Inflammatory macrophage (primary cell): ENCODE measurements at places on chromosomes 2 and 18.
A peak's percentile ranks its signal among the peaks of the same experiment; 100 is the strongest.

- peak; percentile 63 for DNase-seq
These were observed 101.9 kb downstream of the FOXI3 start for GRCh38 chr2:88350331-88351248.

GRCh38 chr2:239948100-239948881, 76.9 kb downstream of the NDUFA10 start:
- no peak for DNase-seq

DNA sequence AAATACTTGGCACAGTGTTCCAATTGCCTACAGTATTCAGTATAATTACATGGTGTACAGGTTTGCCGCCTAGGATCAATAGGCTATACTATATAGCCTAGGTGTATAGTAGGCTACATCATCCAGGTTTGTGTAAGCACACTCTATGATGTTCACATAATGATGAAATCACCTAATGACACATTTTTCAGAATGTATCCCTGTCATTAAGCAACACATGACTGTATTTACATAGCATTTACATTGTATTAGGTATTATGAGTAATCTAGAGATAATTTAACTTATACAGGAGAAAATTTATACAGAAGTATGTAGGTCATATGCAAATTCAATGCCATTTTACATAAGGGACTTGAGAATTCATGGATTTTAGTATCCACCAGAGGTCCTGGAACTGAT, 35.4 kb downstream of the SCN7A start:
- DNase-seq = no peak

DNA sequence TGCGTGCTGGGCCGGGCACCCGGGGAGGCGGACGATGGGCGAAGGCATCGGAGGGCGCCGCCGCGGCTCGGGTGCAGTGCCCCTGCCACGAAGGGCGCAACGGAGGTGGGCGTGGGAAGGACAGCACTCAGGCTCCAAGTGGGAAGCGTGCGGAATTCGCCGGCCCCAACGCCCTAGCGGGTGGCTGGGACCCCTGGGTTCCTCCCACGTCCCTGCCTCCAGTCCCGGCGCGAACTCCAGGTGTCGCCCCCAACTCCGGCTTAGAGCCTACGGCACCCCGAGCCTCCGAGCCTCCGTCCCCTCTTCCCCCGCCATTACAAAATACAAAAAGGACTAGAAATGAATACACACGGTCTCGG, 1.3 kb downstream of the CYP27C1 start:
- DNase-seq = no peak

DNA sequence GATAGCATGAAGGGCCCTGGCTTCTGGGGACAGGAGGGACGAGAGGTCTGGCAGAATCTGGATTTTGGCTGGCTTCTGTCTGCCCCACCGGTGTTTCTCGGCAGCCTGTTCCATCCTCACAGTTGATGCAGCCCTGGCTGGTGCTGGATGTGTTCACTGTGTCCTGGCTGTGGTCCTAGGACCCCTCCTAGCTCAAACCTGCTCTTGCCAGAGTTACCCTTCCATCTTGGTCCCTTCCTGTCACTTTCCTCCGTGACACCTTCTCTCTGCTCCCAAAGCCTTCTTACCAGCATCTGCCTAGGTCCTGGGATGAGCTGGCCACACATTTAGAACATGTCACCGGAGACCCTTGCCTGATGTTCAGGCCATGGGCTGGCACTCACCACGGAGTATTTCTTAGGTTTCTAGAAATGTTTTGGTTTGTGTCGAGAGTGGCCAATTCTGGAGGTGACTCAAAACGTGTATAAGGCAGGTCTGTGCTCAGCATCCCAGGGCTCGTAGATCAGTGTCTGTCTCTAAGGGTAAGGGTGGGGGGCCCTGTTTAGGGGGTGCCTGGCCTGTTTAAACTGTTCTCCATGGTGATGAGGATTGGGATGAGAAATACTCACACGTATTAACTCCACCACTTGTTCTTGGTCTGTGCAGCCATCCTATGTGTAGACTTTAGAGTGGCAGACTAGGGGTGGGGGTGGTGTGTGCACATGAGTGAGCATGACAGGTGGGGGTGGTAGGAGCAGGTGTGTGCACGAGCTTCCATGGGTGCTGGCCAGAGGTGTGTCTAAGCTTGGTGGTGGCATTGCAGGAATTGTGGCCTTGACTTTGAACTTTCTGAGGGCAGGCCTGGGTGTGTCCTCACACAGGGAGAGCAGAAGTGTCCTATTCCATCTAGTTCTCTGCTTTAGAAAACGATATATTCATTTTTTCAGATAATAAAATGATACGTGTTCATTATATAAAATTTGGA, 162.7 kb downstream of the DYSF start:
- no peak for DNase-seq

DNA sequence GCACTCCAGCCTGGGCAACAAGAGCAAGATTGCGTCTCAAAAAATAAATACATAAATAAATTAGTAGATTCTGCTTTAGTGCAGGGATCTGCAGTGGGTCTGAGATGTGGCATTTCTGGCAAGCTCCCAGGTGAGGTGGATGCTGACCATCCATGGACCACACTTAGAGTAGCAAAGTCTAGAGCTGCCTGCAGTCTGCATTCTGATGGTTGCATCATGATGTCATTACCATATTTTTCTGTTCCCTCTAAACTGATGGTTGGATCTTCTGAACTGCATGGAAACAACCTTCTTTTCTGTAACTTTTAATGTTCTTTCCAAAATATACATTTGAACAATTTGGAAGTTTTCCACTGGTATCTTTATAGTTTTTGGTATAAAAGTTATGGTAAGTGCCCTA, 42.9 kb downstream of the MYL12B start:
- no peak for DNase-seq

DNA sequence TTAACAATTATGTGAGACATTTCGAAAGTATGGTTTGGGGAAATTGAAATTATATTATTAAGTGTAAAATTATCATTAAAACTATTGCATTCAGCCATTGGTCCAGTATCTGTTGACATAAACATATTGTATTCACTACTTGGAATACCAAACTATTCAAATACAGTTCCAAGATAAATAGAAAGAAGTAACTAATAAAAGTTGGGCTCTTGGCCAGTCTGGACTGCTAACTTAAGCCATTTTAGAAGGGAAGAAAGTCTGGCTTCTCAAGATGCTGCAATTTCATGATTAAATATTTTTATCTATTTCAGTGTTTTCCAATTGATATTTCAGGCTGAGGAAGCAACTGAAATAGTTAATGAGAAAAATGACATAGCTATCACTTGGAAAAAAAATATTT, 109.8 kb upstream of the CHRNA1 start:
- no peak for DNase-seq

DNA sequence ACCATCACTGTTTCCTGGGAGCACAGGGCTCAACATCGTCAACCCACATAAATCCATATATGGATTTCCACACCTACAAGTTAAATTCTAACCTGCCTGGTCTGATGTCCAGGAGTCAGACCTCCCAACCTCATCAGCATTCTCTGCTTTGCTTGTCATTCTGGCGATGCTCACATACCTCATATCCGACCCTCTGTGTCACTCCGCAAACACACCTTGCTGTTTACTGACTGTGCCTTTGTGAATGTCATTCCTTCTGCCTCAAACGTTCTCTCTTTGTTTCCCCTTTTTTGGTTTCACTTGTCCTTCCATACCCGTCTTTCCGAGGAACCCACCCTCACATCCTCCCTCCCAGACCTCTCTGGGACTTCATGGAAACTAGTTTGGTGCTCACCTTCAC, 187.1 kb downstream of the ACTR3 start:
- DNase-seq = no peak

GRCh38 chr2:158882297-158882696, 86.1 kb upstream of the TANC1 start:
- DNase-seq = no peak

DNA sequence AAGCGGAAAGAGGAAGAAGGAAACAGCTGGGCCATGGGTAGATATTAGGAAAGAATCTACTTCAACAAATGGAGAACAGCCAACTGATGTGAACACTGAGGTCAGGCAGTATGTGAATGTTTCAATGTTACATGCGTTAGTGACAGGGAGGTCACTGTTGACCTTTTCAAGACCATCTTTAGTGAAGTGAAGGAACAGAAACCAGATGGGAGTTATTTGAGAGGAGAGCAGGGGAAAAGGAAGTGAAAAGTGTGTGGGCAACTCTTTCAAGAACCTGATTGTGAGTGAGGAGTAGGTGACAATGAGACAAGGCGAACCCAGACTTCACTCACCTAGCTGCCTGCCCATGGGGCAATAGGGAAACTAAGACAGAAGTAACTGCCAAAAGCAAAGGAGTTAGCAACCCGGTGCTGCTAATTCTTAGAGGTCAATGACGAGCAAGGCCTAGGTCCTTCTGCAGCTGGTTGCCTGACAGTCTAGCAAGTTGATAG, 67.0 kb downstream of the SP3 start:
- peak; percentile 35 for DNase-seq

DNA sequence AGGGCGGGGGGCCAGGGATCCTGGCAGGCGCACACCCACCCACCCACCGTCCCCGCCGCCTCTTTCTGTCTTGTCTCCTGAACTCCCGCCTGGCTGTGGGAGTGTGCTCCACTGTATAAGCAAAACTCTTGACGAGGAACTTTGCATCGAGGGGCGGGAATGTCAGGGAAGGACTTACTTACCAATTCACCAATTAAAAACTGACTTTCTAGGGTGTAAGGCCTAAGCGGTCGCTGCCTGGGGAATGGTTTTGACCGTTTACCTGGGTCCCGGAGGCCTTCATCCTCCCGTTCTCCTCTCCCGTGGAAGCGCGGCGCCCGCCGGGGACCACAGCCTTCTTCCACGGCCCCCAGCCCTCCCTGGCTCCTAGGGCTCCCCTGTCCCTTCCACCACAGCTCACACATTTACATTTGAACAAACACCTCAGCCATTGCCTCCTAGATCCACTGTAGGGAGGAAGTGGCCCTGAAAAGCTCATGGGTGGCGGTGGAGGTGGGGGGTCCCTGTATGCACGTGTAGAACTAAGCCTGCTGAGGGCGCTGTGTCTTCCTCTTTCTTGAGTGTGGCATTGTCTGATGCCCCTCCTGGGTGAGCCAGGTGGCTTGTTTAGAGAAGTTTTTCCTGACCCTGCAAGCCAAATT, 8.9 kb downstream of the ASIC4 start:
- no peak for DNase-seq

- DNase-seq = no peak
These were observed 88.4 kb downstream of the DSEL start for GRCh38 chr18:67428158-67428557.

DNA sequence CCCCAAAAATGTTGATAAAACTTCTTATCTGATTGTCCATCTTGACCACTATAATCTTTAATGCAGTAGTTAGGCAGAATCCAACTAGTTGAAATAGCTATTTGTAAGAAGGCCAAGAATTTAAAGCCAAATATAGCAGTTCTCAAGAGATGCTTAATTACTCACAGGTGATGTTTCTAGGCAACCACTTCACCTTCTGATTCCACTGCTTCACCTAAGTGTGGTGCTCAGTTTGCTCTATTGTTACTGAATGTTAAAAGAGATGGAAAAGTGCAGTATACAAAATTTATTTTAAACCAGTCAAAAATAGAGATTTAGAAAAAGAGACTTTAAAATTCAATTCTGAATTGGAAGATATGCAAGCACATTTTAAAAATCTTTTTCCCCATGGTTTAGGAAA, 539.4 kb downstream of the ZNF804A start:
- DNase-seq = no peak

DNA sequence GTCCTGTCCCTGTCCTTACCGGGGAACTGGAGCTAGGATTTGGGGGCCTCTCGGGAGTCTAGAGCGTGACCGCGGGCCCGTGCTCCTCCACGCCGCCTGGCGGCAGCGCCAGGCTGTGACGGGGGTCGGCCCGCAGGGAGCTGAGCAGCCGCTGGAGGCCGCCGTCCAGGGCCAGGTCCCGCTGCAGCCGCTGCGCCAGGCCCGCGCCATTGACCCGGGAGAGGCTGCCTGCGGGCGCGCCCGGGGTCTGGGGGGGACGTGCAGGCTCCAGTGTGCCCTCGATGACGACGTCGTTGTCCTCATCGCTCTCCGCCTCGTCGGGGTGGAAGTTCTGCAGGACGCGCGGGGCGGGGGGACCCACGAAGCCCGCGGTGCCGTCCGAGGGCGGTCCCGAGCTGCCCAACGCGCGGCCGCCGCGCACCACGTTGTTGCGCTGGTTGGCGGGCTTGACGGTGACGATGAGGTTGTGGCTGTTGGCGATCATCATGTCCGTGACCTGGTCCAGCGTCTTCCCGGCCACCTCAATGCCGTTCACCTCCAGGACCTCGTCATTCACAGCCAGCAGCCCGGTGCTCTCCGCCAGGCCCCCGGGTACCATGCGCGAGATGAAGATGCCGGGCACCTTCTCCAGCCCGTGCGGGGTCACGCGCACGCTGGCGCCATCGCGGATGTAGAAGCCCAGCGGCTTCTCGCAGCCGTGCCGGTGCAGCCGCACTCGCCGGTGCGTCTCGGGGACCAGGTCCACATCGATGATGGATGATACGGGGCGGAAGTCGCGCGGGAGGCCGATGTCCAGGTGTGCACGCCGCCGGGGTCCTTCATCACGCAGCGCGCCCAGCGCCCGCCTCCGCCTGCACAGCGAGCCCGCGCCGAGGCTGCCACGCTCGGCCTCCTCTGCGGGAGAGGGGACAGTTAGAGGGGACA, 50.9 kb downstream of the ADNP2 start:
- DNase-seq = peak; percentile 41

DNA sequence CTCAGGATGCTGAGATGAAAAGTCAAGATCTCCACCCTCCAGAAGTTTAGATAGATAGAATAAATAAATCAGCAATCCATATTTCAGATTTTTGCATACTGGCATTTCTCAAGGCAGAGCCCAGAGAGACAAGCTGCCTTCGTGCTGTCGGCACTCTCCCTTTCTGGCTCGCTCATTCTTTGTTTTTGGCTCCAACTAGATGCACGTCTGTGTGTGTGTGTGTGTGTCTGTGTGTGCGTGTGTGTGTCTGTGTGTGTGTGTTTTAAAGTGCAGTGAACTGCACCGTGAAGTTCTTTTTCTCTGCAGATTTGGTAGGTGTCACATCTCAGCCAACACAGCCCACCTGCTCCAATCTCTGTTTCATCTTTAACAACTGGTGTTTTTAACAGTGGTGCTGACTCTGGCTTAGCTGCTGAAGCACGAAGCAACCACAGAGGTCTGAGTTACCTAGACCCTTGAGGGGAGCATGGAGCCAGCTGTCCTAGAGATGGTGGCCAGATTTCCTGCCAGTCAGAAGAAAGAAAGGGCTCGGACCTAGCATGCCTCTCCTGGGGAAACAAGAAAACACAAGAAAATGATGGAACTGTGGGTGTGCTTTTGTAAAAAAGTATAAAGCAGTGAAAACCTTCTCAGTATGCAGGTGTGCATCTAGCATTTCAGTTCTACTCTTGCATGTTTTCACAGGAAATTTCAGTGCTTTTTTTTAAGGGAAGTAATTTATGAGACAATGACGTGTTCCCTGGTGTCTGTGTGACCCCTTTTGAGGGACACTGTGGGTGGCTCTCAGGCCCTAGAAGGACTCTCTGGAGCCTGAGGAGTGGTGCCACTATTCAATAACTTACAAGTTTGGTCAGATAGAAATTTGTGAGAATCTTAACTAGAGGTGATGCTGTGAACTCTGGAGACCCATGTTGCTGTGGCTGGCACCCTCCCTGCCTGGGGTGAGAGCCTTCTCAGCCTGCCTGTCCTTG, 364.3 kb downstream of the RNF144A start:
- no peak for DNase-seq

- DNase-seq = no peak
These were observed 384.6 kb downstream of the STK39 start for GRCh38 chr2:167862782-167863181.
